ENCODE measurements at places on chromosomes 11 and 22.

DNA sequence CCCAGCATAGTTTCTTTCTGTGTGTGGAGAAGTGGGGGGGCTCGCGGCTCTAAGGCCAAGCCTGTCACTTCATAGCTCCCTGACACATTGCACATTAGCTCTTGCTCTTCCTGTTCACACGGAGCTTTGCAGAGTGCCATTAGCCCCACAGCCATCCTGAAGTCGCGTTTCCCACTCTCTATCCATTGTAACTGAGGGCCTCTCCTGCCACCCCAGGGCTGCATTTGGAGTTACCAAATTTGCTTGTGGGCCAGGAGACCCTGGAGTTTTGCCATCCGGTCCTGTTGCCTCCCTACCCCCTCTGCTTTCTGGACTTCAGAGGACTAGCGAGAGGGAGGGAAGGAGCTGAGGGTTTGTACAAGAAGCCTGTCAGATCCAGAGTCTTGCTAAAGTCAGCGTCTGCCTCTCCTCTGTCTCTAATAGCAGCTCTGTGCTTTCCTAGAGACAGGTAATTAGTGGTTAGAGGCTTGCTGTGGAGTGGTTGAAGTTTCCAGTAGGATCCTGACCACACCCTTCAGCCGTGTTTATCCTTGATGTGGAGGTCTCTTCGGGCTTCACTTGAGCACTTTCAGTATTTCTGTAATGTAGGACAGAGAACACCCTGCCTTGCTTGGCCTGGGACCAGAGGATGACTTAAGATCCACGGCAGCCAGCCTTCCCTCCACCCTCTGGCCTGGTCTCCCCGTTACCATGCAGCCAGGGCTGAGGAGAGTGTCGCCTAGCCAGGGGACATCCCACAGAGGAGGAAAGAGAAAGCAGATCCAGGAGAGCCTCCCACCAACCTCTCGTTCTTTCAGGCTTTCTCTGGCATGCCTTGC is 14.1 kb downstream of the DCPS start:
- DNase-seq: no peak

- no peak for DNase-seq
Measured at GRCh38 chr11:111205632-111206385, 39.7 kb upstream of the POU2AF2 start.

- DNase-seq: no peak
Measured at GRCh38 chr11:120256178-120256577, 16.2 kb downstream of the POU2F3 start.

- DNase-seq: no peak
Measured at GRCh38 chr11:70540196-70540595, 141.9 kb downstream of the CTTN start.

DNA sequence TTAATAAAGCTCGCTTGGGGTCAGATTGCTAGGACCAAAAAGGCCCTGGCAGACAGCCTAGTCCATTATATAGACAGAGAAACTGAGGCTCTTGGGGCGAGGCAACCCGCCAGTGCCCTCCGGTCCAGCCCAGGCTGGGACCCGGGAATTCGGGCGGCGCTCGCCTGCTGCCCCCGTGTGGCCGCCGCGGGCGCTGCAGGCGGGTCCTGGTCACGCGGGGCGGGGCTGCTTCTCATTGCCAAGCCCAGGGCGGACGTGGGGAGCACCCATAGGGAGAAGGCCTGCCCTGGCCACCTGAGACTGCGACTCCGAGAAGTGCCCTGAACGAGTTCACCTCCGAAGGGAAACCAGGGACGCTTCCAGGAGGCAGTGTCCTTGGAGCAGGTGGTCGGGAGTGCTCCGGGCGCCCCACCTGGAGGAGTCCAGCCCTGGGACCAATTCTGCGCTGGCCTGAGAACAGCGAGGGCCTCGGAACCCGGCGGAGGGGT is 36.0 kb upstream of the CSNK1E start:
- no peak for DNase-seq

DNA sequence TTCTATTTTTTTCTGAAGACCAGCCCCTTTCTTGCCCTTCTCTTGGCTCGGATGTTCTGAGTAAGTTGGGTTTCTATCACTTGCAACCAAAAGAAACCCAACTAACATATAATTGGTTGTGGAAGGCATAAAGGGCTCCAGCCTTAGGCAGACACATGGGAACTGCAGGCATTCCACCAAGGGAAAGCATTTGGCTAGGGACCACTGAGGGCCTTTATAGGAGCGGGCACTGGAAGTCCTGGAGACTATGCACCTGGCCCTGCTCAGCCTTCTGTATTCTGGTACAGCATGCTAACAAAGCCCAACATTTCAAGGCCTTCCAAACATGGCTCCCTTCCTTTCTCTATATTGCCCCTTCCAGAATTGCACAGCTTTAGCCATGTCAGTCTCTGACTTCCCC is 17.6 kb upstream of the LMO1 start:
- no peak for DNase-seq

DNA sequence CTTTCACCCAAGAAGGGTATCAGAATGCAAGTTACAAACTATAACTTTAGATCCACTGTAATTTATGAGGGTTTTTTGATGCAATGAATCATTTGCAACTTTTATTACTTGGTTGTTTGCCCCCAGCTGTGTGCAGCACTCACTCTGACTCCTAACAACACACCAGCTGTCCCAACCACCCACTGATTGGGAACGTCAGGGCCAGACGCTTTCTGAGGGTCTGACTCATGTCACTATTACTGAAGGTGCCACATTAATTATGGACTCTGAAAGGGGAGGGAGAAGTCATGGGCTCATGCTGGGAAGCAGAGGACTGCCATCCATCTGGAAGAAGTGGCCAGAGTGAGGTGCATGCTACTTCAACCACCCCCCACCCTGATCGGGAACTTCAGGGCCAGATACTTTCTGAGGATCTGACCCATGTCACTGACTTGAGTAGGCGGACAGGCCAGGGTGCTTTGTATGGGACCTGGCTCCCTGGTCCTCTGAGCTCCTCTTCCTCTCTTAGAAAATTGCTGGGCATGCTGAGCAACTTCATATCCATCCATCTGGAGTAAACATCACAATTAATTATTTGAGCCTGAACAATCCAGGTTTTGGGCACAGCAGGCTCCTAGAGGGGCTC is 44.9 kb upstream of the DRD2 start:
- no peak for DNase-seq

DNA sequence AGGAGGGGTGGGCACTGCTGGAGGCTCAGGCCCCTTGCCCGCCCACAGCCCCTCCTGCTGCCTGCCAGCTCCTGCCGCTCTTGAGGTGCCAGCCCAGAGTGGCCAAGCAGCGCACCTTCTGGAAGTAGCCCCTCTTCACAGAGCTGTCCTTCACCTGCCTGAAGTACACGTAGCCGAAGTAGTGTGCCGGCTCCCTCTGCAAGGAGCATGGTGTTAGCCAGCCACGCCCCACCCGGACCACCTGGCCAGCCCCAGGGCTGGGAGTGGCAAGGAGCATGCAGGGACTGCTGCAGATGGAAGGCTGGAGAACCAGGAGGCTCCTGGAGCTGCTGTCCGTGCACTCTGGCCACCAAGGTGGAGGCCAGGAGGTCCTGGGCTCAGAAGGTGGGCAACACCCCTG is 9.6 kb downstream of the DENND6B start:
- no peak for DNase-seq

GRCh38 chr22:23288301-23289129 is 108.2 kb downstream of the BCR start:
- no peak for DNase-seq

DNA sequence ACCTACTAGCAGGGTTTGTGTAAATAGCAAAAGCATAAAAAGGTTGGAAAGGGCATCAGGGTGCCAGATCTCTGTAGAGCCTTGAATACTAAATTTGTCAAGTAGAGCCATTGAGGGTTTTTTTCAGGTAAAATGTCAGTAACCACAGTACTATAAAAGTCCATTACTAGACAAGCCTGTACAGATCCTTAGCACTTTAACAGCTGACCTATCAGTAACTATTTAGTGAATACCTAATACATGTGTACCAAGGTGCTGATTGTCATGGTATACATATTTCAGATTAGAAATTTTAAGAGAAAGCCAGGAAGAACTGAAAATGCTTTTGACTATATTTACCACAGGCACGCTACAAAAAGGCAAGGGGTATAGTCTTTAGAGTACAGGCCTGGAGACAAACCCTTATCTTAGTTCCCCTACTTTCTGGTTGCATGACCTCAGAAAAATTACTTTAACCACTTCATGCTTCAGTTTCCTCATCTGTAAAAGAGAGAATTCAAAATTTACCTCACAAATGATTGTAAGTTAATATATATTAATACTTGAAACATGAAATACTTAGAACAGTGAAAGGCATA is 57.9 kb downstream of the RAB38 start:
- no peak for DNase-seq

- DNase-seq: no peak
Measured at GRCh38 chr22:45308957-45309421, 745 bp upstream of the FAM118A start.

GRCh38 chr11:57712256-57713150 is at the start of gene TMX2:
Gene TMX2 (plus strand): TSS chr11:57712593. CDS start chr11:57712619, 26 bp downstream.
- peak; percentile 99 for DNase-seq

GRCh38 chr11:57482782-57483561 is 22.6 kb downstream of the RTN4RL2 start:
- DNase-seq: no peak

DNA sequence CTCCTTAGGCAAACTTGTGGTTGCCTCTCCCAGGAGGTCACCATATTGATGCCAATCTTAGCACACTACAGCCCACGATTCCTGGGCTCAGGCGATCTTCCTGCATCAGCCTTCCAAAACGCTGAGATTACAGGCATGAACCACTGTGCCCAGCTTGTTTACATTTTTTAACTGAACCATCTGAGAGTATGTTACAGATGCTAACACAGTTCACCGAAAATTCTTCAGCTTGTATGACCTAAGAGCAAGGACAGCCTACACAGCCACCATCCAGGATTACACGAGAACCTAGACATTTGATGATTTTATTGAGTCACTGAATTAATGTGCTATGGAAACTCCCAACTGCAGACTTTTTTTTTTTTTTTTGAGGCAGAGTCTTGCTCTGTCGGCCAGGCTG is 5.8 kb upstream of the LGALS1 start:
- no peak for DNase-seq

- DNase-seq: no peak
Measured at GRCh38 chr11:63906585-63906984, 10.4 kb downstream of the RCOR2 start.

DNA sequence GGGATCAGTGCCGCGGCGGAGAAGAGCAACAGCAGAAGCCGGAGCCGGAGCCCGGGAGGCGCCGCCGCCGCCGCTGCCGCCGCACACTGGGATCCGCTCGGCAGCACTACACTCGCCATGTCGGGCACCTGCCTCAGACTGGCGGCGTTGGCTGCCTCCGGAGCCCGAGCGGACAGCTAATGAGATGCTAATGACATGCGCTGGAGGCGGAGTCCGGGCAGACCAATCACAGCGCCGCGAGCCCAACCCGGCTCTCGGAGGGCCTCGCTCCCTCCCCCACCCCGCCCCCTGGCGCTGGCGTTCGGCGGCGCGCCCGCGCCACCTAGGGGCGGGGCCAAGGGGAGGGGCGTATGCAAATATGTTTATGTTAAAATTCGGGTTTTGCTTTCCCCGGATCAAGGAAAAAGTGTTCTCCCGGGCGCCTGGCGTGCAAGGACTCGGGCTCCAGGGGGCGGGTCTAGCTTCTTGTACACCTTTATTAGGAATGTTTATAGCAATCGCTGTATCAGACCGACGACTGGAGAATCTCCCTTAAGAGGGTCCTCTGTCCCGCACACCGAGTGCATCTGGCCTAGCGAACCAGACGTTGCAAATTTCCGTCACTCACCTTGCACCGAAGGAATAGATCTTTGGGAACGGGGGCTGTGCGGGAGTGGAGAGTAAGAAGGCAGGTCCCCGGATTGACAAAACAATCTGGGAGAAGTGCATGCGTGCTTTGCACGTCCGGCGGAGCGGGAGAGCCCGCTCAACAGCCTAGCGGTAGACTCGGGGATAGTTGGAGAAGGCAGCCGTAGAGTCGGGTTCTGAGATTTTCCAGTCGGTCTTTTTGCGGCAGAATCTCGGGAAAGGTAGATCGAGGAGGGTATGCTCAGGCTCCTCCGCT is at the start of gene CADM1:
Gene CADM1 (minus strand): TSS at position 140 of the 883 bp plus-strand sequence.
- peak; percentile 85 for DNase-seq

- DNase-seq: no peak
Measured at GRCh38 chr22:36900880-36901279, 12.5 kb upstream of the CSF2RB start.

DNA sequence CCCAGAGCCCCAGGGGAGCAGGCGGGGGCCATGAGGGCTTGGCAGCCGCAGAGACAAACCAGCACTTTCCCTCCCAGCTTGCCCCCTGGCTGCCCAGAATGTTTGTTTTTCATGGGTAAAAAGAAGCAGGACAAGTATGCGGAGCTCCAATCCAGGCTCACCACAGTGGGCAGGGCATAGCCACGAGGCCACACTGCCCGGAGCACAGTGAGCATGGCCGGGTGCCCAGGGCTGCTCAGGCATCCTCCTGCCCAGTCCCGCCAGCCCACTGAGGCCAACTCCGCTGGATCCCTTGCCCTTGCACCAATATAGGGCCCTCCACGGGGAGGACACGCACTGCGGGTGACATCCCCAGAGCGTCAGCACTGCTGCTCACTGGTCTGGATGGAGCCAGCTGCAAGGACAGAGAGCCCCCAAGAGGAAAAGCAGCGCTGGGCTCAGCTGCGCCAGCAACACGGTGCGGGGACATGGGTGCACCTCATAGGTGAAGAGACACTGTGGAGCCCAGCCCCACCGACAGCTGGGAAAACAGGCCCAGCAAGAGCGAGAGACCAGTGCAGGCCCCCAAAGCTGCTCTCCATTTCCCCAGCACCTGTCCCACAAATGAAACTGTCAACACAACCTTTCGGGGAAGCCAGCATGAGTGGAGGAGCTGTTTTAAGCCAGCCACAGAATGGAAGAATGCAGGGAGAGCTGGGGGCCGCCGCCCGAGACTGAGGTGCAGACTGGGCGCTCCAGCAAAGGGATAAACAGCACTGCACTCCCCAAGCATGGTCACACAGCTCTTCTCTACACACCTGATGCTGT is 24.8 kb downstream of the ARVCF start:
- DNase-seq: no peak

GRCh38 chr11:119376197-119376847 is 5.2 kb downstream of the USP2 start:
- no peak for DNase-seq

DNA sequence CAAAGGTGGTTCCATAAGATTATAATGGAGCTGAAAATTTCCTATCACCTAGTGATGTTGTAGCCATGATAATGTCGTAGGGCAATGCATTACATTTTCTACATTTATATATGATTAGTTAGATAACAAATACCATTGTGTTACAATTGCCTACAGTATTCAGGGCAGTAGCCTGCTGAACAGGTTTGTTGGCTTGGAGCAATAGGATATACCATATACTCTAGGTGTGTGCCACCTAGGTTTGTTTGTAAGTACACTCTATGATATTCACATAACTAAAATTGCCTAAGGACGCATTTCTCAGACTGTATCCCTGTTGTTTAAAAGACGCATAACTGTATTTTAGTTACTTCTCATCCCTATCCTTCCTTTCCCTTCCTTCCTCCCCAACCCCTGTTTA is 13.6 kb downstream of the PLEKHB1 start:
- DNase-seq: no peak

Measured in GM12864 (cell line).